ENCODE measurements at places on chromosomes 1 and 21.

- no peaks in the 10 kb centered on the region for H3K27me3 ChIP-seq
- H3K36me3 ChIP-seq: no peaks in the 10 kb centered on the region
- H3K4me1 ChIP-seq: no peaks in the 10 kb centered on the region
These were observed 258.8 kb downstream of the PLPP3 start for GRCh38 chr1:56320464-56321149.

DNA sequence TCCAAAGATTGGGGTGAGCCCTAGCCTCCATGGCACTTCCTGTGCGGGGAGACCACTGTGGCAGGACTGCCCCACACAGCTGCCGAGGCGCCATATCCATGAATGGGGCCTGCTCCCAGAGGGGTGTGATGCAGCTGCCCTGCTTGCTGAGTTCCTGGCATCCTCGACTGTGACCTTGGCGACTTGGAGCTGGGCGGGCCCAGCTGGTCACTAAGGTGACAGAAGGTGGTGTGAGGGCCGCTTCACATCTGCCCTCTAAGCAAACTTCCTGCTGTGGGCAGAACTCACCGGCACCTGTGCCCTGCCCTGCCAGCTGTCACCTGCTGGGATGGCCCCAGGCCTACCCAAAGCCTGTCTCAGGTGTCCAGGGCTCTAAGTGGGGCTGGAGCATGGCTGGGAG lies 9.0 kb downstream of the TMEM61 start:
- DNase-seq: no peak
- H3K4me1 ChIP-seq: no peaks in the 10 kb centered on the region
- H3K27ac ChIP-seq: no peak overlapping the region
- H3K36me3 ChIP-seq: no peaks in the 10 kb centered on the region

- H3K27ac ChIP-seq: no peak overlapping the region
- no peak for DNase-seq
- H3K4me1 ChIP-seq: peaks cover 4% of the 10 kb centered on the region
These were observed 462.0 kb upstream of the RUNX1 start for GRCh38 chr21:35510957-35511695.

DNA sequence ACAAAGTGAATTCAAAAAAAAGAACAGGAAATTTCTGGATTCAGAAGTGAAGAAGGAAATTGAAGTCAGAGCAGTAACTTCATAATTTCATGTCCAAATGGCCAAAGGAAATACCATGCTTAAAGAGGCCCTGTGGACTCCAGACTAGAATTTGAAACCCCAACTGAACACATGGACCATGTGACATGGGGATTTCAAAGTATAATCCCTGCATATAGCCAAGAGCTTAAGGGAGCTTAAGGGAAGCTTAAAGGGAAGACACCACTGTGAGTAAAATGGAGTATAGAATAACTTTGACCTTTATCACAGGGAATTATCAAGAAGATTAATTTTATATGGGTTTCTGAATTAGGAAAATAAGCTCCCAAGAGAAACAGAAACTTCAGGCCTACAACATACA lies 241.8 kb upstream of the POGK start:
- no peak overlapping the region for H3K4me3 ChIP-seq
- peaks cover 3% of the 10 kb centered on the region for H3K27me3 ChIP-seq
- no peak overlapping the region for H3K27ac ChIP-seq
- DNase-seq: no peak

GRCh38 chr1:50098591-50099021 lies 10.1 kb upstream of the ELAVL4 start:
- DNase-seq: no peak
- H3K4me3 ChIP-seq: no peak overlapping the region
- H3K27ac ChIP-seq: no peak overlapping the region
- no peaks in the 10 kb centered on the region for H3K4me1 ChIP-seq
- H3K36me3 ChIP-seq: no peaks in the 10 kb centered on the region
- peaks cover 1% of the 10 kb centered on the region for H3K27me3 ChIP-seq

DNA sequence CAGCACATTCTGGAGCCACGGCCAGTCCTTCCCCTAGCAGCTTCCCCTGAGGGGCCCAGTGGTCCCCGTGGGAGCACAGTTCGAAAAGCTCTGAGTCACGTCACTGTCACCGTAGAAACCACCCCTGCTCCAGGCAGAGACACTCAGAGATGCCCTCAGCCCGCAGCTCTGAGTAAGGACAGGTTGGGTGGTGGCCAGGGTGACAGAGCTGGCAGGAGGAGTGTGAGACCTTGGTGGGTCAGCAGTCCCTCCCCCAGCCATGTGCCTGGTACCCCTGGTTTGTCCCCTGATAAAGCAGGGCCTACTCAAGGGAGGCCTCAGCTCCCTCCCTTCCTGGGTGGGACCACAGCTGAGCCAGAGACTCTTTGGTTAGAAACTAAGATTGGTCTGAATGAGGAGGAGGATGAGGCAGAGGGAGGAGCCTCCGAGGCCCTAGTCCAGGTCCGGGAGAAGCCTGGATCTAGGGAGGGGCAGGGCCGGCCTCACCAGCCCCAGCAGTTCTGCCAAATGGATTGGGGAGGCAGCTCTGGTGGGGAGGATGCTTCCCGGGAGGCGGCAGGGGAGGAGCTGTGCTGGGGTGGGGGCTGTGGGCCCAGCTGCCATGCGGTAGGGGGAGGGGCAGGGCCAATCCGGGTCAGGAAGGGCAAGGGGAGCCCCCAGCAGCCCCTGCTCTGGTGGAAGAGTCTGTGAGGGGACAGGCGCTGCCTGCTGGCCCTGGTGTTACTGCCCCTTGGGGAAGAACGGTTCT lies 55.2 kb downstream of the SLC9A1 start:
- H3K4me1 ChIP-seq: no peaks in the 10 kb centered on the region
- no peak overlapping the region for H3K27ac ChIP-seq
- H3K27me3 ChIP-seq: no peaks in the 10 kb centered on the region
- H3K4me3 ChIP-seq: no peak overlapping the region
- DNase-seq: no peak
- peaks cover 4% of the 10 kb centered on the region for H3K36me3 ChIP-seq

- H3K4me3 ChIP-seq: no peak overlapping the region
- DNase-seq: no peak
- H3K27ac ChIP-seq: no peak overlapping the region
- no peaks in the 10 kb centered on the region for H3K36me3 ChIP-seq
- H3K4me1 ChIP-seq: no peaks in the 10 kb centered on the region
These were observed 188.0 kb upstream of the C21orf91 start for GRCh38 chr21:18007121-18007520.

GRCh38 chr1:60427701-60428100 lies 354.1 kb upstream of the C1orf87 start:
- DNase-seq: no peak
- H3K4me3 ChIP-seq: no peak overlapping the region
- H3K4me1 ChIP-seq: no peaks in the 10 kb centered on the region
- H3K27ac ChIP-seq: no peak overlapping the region
- H3K27me3 ChIP-seq: no peaks in the 10 kb centered on the region
- no peaks in the 10 kb centered on the region for H3K36me3 ChIP-seq

- H3K36me3 ChIP-seq: peaks cover 3% of the 10 kb centered on the region
- no peaks in the 10 kb centered on the region for H3K27me3 ChIP-seq
- H3K27ac ChIP-seq: no peak overlapping the region
These were observed 104.0 kb downstream of the EIF4G3 start for GRCh38 chr1:21072721-21073120.

- no peaks in the 10 kb centered on the region for H3K4me1 ChIP-seq
- no peak for DNase-seq
- no peaks in the 10 kb centered on the region for H3K36me3 ChIP-seq
- no peak overlapping the region for H3K4me3 ChIP-seq
- H3K27me3 ChIP-seq: no peaks in the 10 kb centered on the region
- no peak overlapping the region for H3K27ac ChIP-seq
These were observed 16.7 kb downstream of the HMGN1 start for GRCh38 chr21:39332175-39332574.

DNA sequence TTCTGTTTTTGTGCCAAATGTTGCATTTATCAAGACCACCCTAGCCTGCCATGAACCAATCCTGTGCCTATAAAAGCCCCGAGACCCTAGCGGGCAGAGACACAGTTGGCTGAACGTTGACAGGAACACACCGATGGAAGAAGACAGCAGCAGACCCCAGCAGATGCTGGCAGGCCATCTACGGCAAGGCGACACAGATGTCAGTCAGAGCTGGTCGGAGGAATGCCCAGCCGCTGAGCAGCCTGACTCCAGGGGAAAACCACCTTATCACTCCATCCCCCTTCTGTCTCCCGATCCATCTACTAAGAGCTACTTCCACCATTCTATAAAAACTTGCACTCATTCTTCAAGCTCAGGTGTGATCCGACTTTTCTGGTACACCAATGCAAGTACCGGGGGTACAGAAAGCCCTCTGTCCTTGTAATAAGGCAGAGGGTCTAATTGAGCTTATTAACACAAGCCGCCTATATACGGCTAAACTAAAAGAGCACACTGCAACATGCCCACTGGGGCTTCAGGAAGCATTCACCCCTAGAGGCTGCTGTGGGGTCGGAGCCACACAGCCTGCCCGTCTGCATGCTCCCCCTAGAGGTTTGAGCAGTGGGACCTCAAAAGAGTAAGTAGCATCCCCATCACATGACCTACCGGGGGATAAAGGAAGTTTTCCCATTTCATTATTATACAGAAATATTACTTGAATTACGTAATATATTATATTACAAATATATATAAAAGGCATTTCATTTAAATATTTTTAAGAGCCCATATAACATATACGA lies 1156.3 kb upstream of the B3GALT2 start:
- no peaks in the 10 kb centered on the region for H3K27me3 ChIP-seq
- no peak overlapping the region for H3K4me3 ChIP-seq
- no peak for DNase-seq
- no peaks in the 10 kb centered on the region for H3K36me3 ChIP-seq
- H3K27ac ChIP-seq: no peak overlapping the region
- H3K4me1 ChIP-seq: no peaks in the 10 kb centered on the region

DNA sequence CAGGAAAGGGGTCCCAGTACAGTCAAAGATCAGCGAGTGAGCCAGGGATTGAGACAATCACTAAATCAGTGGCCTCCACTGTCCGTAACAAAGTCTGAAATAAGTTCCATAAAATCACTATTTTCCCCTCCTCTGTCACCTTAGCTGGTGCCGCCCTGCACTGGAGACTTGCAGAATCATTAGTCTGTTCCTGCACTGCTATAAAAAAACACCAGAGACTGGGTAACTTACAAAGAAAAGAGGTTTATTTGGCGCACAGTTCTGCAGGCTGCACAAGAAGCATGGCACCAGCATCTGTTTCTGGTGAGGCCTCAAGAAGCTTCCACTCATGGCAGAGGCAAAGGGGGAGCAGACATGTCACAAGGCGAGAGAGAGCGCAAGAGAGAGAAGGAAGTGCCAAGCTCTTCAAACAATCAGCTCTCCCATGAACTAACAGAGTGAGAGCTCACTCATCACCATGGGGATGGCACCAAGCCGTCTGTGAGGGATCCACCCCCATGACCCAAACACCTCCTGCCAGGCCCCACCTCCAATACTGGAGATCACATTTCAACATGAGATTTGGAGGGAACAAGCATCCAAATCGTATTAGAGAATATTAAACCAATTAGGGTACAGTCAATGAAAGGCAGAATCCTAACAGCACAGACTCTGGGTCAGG lies 129.8 kb upstream of the TIAM1 start:
- H3K4me1 ChIP-seq: no peaks in the 10 kb centered on the region
- H3K27me3 ChIP-seq: no peaks in the 10 kb centered on the region
- DNase-seq: no peak

- no peaks in the 10 kb centered on the region for H3K4me1 ChIP-seq
- no peak for DNase-seq
- H3K27ac ChIP-seq: no peak overlapping the region
These were observed 102.0 kb upstream of the VANGL1 start for GRCh38 chr1:115539736-115540135.

GRCh38 chr1:5959667-5960230 lies 32.5 kb downstream of the NPHP4 start:
- no peaks in the 10 kb centered on the region for H3K27me3 ChIP-seq
- no peak for DNase-seq
- H3K4me3 ChIP-seq: no peak overlapping the region
- H3K27ac ChIP-seq: no peak overlapping the region

- H3K36me3 ChIP-seq: peaks cover 21% of the 10 kb centered on the region
- DNase-seq: no peak
- H3K4me3 ChIP-seq: no peak overlapping the region
- H3K4me1 ChIP-seq: no peaks in the 10 kb centered on the region
- H3K27ac ChIP-seq: no peak overlapping the region
- H3K27me3 ChIP-seq: no peaks in the 10 kb centered on the region
These were observed 60.1 kb downstream of the PKN2 start for GRCh38 chr1:88744142-88744541.

GRCh38 chr1:207070811-207071210 lies 17.7 kb downstream of the PFKFB2 start:
- DNase-seq: no peak
- no peaks in the 10 kb centered on the region for H3K36me3 ChIP-seq
- no peak overlapping the region for H3K4me3 ChIP-seq
- H3K27me3 ChIP-seq: peaks cover 13% of the 10 kb centered on the region

GRCh38 chr1:235317168-235317567 lies 10.8 kb downstream of the ARID4B start:
- peak overlapping the region; percentile 20 for H3K27ac ChIP-seq
- H3K4me1 ChIP-seq: peaks cover 80% of the 10 kb centered on the region
- no peak for DNase-seq
- H3K36me3 ChIP-seq: peaks cover 21% of the 10 kb centered on the region
- H3K4me3 ChIP-seq: peak overlapping the region; percentile 49

GRCh38 chr1:12475530-12475934 lies 142.5 kb downstream of the DHRS3 start:
- DNase-seq: no peak
- H3K27me3 ChIP-seq: no peaks in the 10 kb centered on the region
- no peak overlapping the region for H3K4me3 ChIP-seq
- no peak overlapping the region for H3K27ac ChIP-seq
- peaks cover 10% of the 10 kb centered on the region for H3K36me3 ChIP-seq

GRCh38 chr1:94315552-94316116 lies 78.2 kb upstream of the ARHGAP29 start:
- no peak for DNase-seq
- no peak overlapping the region for H3K27ac ChIP-seq
- H3K27me3 ChIP-seq: no peaks in the 10 kb centered on the region
- no peak overlapping the region for H3K4me3 ChIP-seq

- no peaks in the 10 kb centered on the region for H3K36me3 ChIP-seq
- H3K27me3 ChIP-seq: no peaks in the 10 kb centered on the region
- no peak overlapping the region for H3K4me3 ChIP-seq
- no peak for DNase-seq
- H3K27ac ChIP-seq: no peak overlapping the region
These were observed 115.0 kb upstream of the TMPRSS2 start for GRCh38 chr21:41622831-41623548.

- H3K4me3 ChIP-seq: no peak overlapping the region
- no peak for DNase-seq
- H3K27ac ChIP-seq: no peak overlapping the region
- H3K27me3 ChIP-seq: peaks cover 6% of the 10 kb centered on the region
- H3K4me1 ChIP-seq: no peaks in the 10 kb centered on the region
These were observed 16.0 kb upstream of the SLC2A5 start for GRCh38 chr1:9085306-9085940.

DNA sequence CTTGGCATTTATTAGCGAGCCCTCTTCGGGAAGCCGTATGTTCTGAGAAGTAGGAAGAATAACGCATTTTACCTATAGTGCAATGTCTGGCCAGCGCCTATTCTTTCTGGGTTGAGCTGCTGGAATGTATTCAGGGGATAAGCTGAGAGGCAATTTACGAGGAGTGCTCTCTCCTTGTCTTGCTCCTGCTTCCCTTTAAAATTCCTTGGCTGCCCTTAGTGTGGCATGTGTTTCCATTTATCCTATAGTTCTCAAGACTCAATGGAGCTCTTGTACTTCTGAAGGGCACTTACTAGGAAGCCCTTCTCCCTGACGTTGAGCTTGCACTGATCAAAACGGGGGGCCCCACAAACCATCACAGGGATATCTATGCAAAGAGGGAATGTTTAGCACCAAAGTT lies 364.6 kb downstream of the DISC1 start:
- no peaks in the 10 kb centered on the region for H3K4me1 ChIP-seq
- no peak overlapping the region for H3K27ac ChIP-seq

- H3K27me3 ChIP-seq: no peaks in the 10 kb centered on the region
- no peak overlapping the region for H3K27ac ChIP-seq
- DNase-seq: no peak
- H3K36me3 ChIP-seq: peaks cover 13% of the 10 kb centered on the region
- H3K4me3 ChIP-seq: no peak overlapping the region
These were observed 132.2 kb downstream of the SYT2 start for GRCh38 chr1:202578001-202578504.

All from CD4-positive, CD25-positive, alpha-beta regulatory T cell (primary cell).